ENCODE measurements at places on chromosomes 3 and 15.

DNA sequence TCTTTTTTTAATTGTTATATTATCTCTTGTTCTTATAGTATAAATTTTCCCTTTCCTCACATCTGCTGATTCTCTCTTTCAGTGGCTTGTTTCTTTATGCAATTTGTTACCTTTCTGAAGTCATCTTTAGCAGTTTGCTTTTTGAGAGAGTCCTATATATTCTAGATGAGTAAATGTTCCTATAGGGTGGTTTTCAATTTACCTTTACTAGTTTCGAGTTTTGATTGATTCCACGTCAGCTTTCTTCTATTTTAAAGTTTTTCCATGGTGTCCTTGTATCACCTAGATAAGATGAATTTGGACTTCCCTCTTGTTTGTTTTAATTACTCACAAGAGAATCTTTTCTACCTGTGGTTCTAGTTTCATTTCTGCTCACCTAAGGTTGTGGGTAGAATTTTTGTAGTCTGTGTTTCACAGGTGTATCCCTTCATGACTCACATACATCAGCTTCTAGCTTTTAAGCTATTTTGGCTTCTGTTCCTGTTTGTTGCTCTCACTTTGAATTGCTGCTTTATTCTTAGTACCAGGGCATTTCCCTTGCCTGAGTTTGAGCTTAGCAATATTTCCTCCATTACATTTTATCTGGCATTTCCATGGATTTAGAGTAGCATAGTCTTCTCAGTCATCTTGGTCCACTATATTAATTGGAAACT lies 6.4 kb downstream of the TEX9 start:
- DNase-seq = no peak

DNA sequence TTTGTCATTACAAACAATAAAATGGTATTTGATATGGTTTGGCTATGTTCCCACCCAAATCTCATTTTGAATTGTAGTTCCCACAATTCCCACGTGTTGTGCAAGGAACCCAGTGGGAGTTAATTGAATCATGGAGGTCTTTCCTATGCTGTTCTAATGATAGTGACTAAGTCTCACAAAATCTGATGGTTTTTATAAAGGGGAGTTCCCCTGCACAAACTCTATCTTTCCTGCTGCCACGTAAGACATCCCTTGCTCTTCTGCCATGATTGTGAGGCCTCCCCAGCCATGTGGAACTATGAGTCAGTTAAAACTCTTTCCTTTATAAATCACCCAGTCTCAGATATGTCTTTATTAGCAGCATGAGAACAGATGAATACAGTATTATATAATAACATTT lies 15.4 kb upstream of the AADAC start:
- no peak for DNase-seq

DNA sequence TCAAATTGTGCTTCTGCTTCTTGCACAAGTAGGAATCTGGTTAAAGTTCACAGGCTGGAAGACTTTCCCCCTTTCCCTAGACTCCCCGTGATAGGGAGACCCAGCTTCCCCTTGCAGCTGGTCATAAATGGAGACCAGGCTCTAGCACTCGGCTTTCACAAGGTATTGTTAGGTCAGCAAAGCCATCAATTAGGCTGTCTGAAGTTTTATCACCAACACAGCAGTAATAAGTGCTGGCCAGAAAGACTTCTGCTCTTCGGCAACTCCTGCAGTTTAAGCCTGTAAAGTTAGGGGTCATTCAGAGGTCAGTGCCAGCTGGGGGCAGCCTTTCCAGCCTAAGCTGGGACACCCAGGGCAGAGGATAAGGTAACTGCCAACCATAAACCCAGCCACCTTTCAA lies 203.4 kb downstream of the MEIS2 start:
- no peak for DNase-seq

DNA sequence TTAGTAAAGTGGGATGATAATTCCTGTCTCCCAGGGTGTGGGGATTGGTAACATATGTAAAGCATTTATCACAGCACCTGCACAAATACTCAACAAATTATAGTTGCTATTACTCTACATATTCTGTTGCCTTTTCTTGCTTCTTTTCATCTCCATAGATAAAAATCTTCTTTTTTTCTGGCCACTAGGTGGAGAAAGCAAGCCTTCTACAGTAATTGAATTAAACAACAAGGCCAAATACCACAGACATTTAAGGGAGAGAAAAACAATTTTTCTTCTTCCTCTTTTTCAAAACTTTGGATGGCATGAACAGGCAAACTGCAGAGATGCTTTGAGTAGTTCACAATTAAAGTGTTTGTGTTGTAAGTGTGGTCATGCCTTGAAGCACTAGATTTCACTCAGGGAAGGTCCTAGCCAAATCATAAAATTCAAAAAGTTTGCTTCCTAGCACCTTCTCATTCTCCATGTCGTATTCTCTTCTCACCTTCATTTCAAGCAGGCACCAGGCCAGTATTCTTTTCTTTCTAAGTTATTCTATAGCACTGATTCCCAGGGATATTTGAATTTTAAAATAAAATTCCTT lies 493.4 kb upstream of the TGFBR2 start:
- no peak for DNase-seq

- DNase-seq = no peak
Measured at GRCh38 chr3:46369151-46369550, 1.6 kb upstream of the CCR5 start.
